ENCODE measurements at places on chromosomes 5 and 9. TPM values are rescaled to one million over a fixed set of nuclear protein-coding genes. Genes with fewer than 3 reads are reported as not detected.

DNA sequence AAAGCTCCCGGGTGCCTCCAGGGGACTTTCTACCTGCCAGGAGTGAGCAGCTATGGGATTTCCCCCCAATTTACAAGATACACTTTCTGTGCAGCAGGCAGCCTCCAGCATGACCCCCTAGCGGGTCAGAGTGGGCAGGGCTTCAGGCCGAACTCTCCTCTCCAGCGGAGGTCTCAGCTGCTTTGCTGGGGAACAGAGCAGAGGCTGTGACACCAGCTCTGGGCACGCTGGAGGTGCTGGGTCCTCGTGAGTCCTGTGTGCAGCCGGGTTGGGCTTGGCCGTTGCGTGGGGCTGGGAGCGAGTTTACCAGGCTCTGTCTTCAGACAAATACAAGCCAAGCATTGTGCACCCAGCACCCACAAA, 2.9 kb downstream of the NRARP start:
- no peak for DNase-seq

DNA sequence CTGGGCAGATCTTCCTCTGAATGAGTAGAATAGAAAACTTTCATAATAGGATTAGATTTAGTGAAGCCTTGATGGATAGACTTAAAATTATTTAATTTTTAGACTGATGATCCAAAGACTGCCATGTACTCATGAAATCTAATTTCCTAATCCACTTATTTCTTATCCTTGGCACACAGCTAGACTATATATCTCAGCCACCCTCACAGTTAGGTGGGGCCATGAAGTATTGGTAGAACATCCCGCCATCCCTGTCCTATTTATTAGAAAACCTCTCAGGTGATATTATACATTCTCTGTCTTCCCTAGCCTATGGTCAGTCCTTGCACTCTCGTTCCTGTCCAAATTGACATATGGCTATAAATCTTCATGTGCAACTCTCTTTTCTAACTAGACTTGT, 110.9 kb downstream of the FAM170A start:
- DNase-seq: no peak

GRCh38 chr5:84364043-84364442, 20.6 kb downstream of the EDIL3 start:
- no peak for DNase-seq

Gene CLIC3
- 0.38 TPM for polyA plus RNA-seq

DNA sequence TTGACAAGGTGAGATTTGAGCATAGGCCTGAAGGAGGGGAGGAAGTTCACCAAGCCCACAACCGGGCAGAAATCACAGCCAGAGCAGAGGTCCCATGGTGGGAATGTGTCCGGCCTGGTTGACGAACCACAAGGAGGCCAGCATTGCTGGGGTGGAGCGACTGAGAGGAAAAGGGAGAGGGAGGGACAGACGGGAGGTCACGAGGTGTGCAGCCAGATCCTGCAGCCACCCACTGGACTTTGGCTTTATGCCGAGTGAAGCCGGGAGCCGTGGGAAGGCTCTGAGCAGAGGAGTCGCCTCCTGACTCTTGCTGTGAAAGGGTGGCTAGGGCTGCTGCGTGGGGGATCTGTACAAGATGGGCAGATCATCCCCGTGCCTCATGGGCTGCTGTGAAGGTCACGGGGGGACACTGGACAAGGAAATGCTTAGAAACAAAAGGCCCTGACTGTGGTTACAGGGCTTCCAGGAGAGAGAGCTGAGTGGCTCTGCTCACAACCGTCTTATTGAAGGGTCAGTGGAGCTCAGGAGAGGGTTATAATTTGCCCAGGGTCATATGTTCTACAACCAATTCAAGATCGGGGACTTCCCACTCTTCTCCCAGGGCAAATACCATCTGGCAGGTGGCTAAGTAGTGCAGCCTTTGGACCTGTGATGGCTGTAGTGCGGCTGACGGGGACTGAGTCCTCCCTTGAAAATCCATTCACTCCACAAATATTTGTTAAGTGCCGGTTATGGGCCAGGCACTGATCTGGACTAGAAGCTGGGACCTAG, 15.6 kb upstream of the CD74 start:
- DNase-seq: no peak

Gene NUTM2F
- polyA plus RNA-seq: not detected

Gene CER1
- 0.27 TPM for polyA plus RNA-seq

GRCh38 chr5:99314721-99315120, 385.9 kb upstream of the CHD1 start:
- DNase-seq: no peak

GRCh38 chr5:75660678-75661465, 49.6 kb downstream of the ANKDD1B start:
- DNase-seq: no peak

Gene DRD1
- polyA plus RNA-seq: not detected

DNA sequence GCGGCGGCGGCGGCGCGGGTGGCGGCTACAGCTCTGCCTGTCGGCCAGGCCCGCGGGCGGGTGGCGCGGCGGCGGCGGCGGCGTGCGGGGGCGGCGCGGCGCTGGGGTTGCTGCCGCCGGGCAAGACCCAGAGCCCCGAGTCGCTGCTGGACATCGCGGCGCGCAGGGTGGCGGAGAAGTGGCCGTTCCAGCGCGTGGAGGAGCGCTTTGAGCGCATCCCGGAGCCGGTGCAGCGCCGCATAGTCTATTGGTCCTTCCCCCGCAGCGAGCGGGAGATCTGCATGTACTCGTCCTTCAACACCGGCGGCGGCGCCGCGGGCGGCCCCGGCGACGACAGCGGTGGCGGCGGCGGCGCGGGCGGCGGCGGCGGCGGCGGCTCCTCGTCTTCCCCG, 296 bp downstream of the ZSWIM6 start:
- DNase-seq: peak; percentile 41

Gene SCGB3A2
- 0.63 TPM for polyA plus RNA-seq

DNA sequence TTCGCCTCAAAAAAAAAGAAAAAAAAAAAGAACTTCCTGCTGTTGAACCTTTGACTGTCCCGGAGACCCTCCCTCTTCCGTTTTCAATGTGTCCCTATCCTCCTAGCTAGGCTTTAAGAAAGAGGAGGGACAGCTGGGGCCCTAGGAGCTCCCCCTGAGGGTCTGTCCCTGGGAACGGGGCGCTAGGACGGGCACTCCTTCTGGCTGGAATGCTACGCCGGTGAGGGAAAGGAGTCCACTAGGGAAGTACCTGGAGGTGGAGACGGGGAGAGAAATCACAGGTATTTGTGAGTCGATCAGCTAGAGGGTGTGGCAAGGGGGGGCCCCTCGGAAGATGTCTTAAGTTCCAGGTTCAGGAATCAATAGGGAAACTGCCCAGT, 4.6 kb downstream of the SIT1 start:
- no peak for DNase-seq

DNA sequence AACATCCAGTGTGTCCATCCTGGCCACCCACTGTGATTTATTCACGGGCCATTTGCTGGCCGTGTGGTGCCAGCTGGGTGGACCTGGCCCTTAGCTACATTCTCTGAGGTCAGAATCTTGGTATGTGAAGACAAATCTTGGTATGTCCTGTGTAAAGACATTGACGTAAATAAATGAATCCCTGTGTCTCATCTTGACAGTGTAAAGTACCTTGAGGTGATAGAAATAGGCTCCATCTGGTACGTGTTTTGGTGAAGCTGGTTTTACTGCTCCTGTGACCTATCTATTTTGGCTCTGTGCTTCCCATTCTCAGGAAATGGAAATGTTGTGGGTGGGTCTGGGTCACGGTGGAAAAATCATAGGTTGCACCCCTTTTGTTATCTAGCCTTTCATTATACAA, 245.4 kb upstream of the ANKH start:
- DNase-seq: no peak

Gene ADAMTS19
- 15.8 TPM for polyA plus RNA-seq

Gene FBN2
- 36.9 TPM for polyA plus RNA-seq

Gene WWC1
- polyA plus RNA-seq: 4.6 TPM

DNA sequence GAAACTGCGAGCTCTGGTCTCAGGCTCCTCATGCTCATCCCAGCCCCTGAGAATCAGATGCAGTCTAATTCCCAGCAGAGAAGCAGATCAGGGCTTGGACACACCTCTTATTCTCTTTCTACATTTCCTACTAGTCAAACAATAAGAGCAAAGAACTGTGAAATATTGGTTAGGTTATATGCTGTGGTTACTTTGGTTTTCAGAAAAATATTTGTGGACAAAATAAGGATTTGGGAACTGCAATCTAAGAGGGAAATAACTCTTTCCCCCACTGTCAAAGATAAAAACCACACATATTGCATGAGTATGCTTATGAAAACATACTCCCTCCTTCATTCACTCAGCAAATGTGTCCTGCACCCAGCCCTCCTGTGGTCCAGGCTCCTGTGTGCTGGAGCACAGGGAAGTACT, 164.5 kb upstream of the S1PR3 start:
- DNase-seq: no peak

Gene PDCD1LG2
- polyA plus RNA-seq: 3.0 TPM

GRCh38 chr5:56845277-56845676, 29.9 kb downstream of the MAP3K1 start:
- DNase-seq: no peak

Gene ACTBL2
- polyA plus RNA-seq: not detected

DNA sequence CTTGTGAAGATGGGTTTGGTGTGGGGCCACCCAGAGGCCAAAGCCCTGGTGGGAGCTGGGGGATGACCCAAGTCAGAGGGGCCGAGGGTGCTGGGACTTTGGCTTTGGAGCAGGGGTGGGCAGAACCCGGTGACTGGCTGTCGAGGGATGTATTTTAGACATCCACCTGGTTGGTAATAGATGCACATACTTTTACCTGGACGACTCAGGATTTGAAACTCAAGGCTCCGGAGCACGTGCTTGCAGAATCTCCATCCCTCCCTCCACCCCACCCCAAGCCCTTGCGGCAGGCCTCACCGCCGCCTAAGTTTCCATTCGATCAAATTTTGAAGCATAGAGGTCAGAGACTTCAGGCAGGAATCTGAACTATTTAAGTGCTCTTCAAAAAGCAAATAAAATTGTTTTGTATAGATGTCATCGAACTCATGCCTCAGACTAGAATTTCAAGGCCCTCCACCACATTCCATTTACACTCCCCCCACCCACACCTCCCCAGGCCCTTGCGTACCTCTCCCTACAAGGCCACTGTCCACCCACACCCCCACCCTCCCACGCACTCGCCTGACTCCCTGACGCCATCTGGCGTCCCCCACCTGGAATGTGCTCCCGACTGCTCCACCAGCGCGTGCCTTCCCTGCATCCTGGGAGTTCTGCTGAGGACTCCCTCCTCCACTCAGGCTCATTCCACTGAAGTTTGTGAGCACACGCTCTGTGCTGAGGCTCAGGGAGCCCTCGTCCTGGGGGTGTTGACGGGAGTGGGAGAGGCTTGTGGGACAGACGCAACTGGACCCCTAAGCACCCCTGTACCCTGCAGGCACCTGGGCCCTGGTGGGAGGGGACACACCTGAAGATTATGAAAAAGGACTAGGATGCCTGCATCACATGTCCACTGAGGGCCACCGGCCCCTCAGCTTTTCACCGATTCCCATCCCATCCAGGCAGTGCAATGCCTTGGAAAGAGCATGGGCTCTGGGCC, 56.4 kb upstream of the RPL26L1 start:
- DNase-seq: peak; percentile 78

Gene PRRT1B
- not detected for polyA plus RNA-seq

Gene NME5
- polyA plus RNA-seq: 0.96 TPM

GRCh38 chr5:55360190-55360589, 52.4 kb downstream of the MTREX start:
- DNase-seq: no peak

- no peak for DNase-seq
Observed at GRCh38 chr5:141615991-141616720, 2.6 kb downstream of the DIAPH1 start.

DNA sequence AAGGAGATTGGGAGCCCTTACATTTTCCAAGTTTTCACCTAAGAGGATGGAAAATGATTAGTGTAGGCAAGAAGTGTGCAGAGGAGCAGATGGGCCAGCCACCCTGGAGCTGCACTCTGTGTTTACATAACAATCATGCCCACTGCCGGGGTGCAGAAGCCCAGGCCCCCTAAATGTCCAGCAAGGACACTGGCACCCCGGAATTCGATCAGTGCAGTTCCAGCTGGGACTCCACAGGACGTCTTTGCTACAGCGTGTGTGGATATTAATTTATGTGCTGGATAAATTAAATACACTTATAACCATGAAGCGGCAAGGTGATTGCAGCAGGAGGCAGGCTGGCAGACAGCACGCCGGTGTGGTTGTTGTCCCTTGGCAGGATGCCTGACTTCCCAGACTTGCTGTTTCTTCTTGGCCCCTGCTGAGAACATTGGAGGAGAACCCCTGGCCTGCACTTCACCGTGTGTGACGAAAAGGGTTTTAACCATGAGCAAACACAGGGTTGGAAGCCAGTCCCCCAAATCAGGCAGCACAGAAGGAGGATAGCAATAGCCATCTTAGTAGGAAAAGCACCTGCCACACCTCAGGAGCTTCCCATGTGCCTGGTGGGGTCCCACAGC, 73.7 kb downstream of the GADD45G start:
- DNase-seq: no peak

GRCh38 chr9:13274886-13275641, 4.4 kb downstream of the MPDZ start:
- DNase-seq: no peak

Gene GGTA1
- polyA plus RNA-seq: 13.7 TPM

DNA sequence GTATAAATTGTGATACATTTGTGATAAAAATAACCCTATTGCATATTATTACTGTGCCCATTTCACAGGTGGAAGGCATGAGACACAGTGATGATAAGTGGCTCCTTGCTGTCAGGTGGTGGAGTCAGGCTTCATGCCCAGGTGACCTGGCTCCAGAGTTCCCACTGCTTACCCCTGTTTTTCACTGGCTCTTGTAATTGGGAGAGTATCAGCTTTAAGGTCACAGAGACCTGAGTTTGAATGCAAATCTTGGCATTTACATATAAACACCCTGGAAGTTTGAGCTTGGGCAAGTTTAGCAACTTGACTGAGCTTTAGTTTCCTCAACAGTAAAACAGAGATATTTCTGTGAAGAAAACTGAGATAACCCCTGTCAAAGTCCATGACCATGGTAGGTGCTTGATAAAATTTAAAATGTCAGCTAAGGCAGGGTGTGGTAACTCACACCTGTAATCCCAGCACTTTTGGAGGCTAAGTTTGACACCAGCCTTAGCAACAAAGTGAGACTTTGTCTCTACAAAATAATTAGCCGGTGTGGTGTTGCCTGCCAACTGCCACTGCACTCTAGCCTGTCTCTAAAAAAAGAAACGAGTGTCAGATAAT, 29.2 kb downstream of the MAT2B start:
- no peak for DNase-seq

DNA sequence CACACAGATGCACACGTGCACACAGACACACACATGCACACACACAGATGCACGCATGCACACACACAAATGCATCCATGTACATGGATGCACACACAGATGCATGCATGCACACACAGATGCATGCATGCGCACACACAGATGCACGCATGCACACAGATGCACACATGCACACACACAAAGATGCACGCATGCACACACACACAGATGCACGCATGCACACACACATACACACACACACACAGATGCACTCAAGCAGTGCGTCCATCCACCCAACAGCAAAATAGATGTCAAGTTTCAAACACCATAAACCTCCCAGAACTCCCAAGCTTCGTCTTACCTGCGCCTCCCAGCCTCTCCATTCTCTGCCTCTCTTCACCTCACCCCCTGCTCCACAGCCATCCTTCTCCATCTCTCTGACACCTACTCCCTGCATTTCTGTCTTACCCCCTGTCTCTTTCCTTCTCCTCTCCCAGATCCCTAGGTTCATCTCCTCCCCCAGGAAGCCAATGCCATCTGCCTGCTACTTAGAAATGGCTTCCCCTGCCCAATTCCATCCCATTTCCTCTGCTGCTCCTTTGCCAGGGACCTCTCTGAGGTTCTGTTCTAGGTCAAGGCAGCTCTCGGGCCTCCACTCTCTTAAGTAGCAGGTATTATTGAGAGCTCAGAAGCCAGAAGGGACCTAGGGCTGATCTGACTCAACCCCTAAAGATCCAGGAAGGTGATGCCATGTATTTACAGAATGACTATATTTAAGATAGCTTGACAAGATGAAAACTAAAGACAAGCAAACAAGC, 297.2 kb downstream of the MED10 start:
- no peak for DNase-seq

Gene PCDHB14
- polyA plus RNA-seq: 6.6 TPM

All from muscle of arm (tissue), 14 donors.